ENCODE measurements at places on chromosomes 3 and 15.

DNA sequence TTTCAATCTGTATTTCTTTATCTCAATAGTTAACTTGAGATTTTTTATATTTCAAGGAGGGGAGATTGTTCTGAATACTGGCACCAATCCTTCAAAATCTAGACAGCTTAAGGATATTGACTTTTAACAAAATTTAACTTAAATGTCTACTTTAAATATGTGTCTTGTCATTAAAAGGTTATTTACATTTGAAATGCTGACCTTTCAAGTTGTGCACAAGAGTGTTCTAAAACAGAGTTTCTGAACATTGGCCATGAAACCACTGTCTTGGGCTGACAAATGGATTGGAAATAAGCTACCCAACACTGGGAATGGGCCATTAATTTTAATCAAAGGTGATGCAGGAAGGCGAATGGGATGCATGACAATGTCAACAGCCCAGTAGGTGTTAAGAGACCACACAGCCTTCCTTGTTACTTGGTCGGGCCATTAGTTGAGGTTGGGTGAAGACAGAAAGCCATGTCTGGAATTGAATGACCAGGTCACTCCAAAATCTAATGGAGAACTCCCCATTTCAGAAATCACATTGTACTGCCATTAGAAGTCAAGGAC is 128.5 kb downstream of the CDIN1 start:
- no peak for DNase-seq

- no peak for DNase-seq
These were observed 34.7 kb downstream of the FNDC3B start for GRCh38 chr3:172074032-172074431.

- DNase-seq: no peak
These were observed 15.9 kb downstream of the IL17RB start for GRCh38 chr3:53862241-53862640.

DNA sequence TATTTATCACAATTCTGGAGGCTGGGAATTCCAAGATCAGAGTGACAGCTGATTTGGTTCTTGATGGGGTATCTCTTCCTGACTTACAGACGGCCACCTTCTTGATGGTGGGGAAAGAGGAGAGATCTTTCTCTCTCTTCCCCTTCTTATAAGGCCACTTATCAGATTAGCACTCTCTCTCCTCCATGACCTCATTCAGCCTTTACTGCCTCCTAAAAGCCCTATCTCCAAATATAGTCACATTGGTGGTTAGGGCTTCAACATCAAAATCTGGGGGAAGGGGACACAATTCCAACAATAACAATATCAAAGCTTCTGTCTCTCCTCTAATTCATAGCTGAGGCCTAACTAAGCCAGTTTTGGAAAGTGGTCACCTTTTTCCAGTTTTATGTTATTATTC is 91.7 kb upstream of the MBNL1 start:
- DNase-seq: no peak

DNA sequence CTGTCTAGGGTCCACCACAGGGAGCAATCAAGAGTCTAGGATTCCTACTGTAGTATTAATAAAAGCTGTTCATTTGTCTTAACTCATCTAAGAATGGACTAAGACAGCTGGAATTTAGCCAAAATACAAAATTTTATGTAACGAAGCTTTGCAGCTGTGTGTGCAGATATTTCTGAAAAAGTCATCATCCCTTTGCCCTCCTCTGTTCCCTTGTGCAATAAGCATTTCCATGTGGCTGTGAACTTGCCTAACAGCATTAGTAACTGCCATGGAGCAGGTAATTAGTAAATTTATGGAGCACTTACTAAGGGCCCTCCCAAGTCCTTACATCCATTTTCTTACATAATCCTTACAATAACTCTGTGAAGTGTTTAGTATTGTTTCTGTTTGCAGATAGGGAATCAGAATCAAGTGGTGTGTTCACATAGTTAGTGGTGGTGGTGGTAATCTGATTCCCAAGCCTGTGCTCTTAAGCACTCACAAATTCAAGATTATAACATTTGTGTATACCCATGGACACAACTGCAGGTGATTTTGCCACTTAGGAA is 114.5 kb downstream of the RARB start:
- no peak for DNase-seq

- DNase-seq: no peak
These were observed 3.4 kb upstream of the PPP1R14D start for GRCh38 chr15:40831861-40832260.

DNA sequence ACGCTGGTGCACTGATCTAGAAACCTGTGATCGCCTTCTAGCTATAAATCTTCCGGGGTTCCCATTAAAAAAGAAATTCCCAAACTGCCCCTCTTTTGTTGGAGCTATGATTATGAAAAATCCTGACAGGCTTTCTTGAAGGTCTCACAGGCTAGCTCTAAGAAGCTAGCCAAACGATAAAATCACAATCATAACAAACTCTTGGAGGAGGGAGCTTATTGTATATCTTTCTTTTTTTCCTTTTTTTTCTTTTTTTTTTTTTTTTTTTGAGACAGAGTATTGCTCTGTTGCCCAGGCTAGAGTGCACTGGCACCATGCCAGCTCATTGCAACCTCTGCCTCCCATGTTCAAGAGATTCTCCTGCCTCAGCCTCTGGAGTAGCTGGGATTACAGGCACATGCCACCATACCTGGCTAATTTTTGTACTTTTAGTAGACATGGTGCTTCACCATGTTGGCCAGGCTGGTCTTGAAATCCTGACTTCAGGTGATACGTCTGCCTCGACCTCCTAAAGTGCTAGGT is 72.0 kb downstream of the MYO1E start:
- no peak for DNase-seq

DNA sequence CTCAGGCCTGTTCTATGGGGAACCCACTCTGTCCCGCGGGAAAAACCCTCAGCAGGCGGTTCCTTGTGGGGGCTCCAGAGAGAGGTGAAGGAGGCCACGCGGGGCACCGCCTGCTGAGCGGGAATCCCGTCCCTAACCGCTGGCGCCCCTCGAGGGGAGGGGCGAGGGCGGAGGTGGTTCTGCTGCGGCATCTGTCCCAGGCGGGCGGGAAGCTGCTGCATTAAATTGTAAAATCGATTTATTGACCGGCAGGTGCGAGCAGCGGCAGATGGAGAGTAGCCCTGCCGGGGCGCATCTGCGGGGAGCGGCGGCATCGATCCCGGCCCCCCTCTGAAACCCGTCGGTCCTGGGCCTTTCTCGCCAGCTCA is 3.7 kb upstream of the DLL4 start:
- DNase-seq: no peak

- DNase-seq: no peak
These were observed 43.4 kb downstream of the ESYT3 start for GRCh38 chr3:138477801-138478200.

- no peak for DNase-seq
These were observed 85.1 kb downstream of the DUT start for GRCh38 chr15:48416301-48416700.

DNA sequence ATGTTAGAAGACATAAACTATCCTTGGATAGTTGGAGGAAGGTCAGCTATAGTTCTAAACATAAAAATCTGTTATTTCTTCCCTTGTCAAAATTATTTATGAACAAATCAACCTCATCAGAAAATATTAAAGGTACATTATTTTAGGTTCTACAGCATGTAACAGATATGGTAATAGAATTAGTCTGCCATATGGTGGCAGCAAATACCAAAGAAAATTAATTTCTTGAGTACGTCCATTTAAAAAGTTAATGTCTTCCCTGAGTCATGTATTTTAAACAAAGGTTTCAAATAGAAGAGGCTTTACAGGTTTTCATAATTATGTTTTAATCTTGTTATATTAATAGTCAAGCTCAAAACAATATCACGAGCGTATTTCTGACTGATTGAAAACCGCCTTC is 17.9 kb upstream of the ANKRD28 start:
- no peak for DNase-seq

DNA sequence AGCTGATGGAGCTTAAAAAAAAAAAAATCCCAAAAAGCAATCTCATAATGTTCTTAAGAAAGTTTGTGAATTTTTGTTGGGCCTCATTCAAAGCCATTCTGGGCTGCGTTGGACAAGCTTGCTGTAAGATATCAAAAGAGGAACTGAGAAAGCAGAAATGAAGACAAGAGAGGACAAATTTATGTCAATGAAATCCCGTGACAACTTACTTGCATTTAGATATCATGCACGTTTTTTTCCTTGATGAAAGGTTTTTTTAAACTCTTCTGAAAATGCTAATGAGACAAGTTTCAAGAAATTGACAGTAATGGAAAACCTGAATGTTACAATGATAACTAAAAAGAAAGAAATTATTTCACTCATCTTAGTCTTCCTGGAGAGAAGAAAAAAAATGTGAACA is 662.9 kb downstream of the SQOR start:
- no peak for DNase-seq

Data from neural crest cell (in vitro differentiated cells).